ENCODE measurements at places on chromosomes 6 and 20.

DNA sequence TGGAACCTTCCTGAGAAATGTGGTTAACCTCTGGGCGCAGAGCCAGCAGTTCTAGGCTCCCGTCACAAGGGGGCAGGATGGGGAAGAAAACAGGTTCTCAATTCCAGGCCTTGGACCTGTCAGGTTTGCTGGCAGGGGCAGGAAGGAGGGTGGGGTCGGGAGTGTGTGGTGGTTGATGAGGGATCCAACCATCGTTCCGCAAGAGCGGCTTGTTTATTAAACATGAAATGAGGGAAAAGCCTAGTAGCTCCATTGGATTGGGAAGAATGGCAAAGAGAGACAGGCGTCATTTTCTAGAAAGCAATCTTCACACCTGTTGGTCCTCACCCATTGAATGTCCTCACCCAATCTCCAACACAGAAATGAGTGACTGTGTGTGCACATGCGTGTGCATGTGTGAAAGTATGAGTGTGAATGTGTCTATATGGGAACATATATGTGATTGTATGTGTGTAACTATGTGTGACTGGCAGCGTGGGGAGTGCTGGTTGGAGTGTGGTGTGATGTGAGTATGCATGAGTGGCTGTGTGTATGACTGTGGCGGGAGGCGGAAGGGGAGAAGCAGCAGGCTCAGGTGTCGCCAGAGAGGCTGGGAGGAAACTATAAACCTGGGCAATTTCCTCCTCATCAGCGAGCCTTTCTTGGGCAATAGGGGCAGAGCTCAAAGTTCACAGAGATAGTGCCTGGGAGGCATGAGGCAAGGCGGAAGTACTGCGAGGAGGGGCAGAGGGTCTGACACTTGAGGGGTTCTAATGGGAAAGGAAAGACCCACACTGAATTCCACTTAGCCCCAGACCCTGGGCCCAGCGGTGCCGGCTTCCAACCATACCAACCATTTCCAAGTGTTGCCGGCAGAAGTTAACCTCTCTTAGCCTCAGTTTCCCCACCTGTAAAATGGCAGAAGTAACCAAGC is 29.6 kb downstream of the SRSF3 start:
- peak; percentile 68 for DNase-seq

DNA sequence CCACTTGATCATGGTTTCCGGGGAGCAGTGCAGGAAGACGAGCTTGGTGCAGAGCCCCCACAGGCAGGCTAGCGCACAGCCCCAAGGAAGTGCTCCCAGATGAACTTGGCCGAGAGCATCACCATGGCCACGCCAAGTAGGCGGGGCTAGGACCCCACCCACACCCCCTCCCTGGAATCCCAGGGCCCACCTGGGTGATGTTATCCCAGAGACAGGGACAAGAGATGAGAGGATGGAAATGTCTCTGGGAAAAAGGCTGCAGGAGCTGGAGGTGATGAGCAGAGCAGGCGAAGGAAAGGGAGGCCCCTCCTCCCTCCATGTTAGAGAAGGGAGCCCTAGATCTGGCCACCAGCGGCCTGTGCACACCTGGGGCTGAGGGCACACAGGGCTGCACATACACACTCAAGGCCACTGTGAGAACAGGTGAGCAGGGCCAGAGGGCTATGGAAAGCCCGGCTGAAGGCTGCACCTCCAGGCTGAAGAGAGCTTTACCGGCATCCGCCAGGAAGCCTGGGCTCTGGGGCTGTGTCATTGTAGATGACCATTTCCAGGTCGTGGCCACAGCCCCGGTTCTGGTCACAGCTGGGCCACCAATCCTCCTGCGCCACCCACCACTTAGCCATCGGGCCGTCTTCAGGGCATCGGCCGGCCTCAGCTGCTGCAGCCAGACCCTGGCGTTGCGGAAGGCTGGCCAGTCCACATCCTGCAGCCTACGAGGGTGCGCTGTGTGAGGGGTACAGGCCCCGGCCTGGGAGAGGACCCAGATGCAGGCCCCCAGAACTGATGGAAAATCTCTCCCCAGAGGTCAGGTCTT is 24.9 kb downstream of the NPEPL1 start:
- DNase-seq: peak; percentile 3

- DNase-seq: no peak
Observed at GRCh38 chr20:20786428-20786827, 74.0 kb upstream of the RALGAPA2 start.

GRCh38 chr6:136685540-136686108 is 106.7 kb downstream of the MAP3K5 start:
- DNase-seq: no peak

DNA sequence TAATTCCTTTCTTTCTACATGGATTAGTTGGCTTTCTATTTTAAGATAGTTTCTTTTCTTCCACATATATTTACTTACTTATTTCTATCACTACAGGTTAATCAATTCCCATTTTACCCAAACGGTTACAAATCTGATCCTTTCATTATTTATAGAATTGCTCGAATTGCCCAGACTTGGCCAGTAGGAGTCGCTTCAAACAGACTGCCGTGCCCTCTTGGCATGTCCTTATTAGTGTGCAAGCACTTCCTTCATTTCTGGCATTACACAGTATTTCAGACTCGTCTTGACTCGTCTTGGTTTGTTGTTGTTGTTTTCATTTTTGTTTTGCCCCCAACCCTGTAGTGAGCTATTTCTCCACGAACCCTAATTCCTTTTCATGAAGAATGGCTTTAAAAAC is 74.6 kb downstream of the SAMD3 start:
- no peak for DNase-seq

GRCh38 chr6:41379306-41379705 is 43.9 kb downstream of the NCR2 start:
- no peak for DNase-seq

GRCh38 chr6:48933136-48933535 is 529.9 kb downstream of the MMUT start:
- no peak for DNase-seq

Data from activated CD4-positive, alpha-beta T cell treated with anti-CD3 and anti-CD28 coated beads for 1 hour (primary cell).